ENCODE measurements at places on chromosomes 5 and 9.

DNA sequence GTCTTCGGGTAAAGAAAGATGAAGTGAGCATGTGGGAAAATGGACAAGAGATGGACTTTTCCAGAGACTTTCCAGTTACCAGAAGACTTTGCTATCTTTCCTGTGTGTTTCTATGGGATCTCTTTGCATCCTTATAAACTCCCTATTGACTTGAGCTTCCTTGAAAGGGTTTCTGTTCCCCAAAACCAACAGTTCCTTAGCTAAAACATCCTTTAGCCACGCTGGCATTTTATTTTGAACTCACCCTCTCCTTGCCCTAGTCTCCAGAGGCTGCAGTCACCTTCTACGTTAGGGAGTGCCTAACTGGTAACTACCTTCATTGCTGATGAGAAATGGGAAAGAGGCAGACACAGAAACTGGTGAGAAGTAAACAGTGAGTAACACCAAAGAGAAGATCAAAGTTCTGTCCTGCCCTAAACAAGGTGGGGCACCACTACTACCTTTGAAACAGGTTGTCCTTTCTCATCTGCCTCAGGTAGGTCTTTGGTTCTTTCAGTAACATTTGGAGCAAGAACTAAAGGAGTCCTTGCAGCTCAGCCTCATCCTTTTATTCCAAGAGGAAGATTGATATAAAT lies 402.9 kb downstream of the ENC1 start:
- no peak for DNase-seq

GRCh38 chr9:20462410-20462809 lies 159.9 kb downstream of the MLLT3 start:
- DNase-seq = no peak

DNA sequence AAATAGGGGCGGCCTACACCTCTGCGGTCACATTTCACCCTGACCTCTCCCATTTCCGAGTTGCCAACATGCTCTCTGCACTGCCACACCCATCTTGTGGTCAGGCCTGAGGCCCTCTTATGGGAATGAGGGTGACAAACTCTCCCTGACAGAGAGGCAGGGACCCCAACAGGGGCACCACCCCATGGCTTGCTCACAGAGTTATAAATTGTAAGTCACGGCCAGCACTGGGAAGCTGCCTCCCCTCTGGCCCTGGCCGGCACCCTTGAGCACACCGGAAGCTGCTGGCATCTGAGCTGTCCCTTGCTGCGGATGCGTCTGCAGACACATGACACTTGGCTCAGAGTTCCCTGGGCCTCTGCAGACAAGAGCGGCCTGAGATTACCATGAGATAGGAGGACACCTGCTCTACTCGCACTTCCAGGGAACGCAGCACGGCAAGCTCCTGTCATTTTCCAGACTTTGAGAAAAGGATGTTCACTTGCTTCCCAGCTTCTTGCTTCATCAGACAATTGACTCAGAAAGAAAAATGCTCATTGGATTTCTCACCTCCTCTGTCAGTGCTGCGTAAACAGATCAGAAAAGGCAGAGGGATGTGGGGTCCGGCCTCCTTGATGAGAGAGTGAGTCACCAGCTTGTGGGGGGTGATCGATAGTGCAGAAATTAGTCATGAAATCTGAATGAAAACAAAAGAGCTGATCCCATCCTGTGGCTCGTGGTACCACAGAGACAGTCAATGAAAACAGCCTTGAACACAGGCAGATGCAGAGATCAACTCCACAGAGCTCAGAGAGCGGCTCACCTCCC lies 269.8 kb downstream of the SYK start:
- DNase-seq = no peak

- no peak for DNase-seq
Measured at GRCh38 chr5:154858972-154859871, 795 bp downstream of the CNOT8 start.

- DNase-seq = peak; percentile 73
Measured at GRCh38 chr5:39501397-39501796, 76.6 kb upstream of the DAB2 start.
